ENCODE measurements at places on chromosomes 16 and 17. TPM values are rescaled to one million over a fixed set of nuclear protein-coding genes. Genes with fewer than 3 reads are reported as not detected.

The MT1F gene
- total RNA-seq, result 7.4 TPM

The CD19 gene
- not detected for total RNA-seq

DNA sequence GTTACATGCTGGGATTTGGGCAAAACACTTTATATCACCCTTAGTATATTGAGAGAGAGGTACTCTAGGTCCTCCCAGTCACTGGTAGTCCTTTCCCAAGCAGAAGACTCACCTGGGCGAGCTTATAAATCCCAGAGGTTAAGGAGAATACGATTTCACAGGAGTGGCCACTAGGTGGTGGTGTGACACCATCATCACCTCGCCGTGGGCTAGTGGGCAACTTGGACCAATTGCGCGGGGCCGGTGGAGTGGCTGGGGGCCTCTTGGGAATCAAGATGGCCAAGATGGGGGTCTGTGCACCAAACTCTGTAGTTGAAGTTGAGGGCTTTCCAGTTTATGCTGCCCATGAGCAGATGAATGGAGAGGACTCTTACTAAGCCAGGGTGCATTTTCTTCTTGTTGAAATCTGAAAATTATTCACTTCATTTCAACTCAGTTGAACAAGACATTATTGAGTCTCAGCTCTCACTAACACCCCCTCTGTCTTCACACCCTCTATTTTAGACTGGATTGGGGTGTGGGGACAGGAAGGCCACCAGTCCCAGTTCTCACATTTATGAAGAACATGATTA, 38.2 kb upstream of the PIRT start:
- H3K4me1 ChIP-seq, result no peaks in the 10 kb centered on the region
- no peaks in the 10 kb centered on the region for H3K36me3 ChIP-seq
- DNase-seq, result peak; percentile 83

The ACD gene
- 51.7 TPM for total RNA-seq

The KRTAP1-5 gene
- not detected for total RNA-seq

DNA sequence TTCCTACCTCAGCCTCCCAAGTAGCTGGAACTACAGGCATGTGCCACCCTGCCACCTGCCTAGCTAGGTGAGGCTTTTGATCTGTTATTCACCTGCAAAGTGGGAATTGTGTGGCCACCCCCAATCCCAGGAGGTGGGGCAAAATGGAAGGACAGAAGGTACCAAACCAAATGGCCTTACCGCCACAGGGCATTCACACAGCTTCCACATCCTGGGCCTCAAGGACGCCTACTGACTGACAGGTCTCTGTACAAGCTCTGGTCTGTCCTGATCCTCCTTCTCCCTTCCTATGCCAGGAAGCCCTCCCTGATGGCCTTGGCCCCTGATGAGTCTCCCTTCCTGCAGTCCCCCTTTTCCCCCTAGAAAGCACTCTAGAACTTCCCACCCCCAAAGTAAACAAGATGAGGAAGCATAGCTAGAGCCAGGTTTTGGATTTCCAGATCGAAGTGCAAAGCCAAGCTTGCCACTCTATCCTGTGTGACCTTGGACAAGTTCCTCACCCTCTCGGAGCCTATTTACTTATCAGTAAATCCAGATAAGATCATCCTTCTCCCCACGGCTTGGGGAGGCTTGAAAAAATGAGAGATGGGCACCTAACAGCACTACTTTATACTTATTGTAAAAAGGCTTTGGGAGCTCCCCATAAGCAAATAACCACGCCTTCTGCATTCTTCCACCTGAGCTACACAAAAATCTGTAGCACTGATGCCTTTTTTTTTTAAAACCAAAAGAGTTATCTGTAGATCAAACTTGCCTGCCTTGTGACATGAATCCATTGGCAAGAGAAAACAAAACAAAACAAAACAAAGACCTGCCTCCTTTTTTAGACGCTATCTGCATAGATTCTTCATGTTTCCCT, 4.5 kb downstream of the PLLP start:
- no peak overlapping the region for H3K4me3 ChIP-seq
- H3K27me3 ChIP-seq, result peaks cover 29% of the 10 kb centered on the region
- DNase-seq, result no peak
- H3K27ac ChIP-seq, result no peak overlapping the region
- H3K4me1 ChIP-seq, result no peaks in the 10 kb centered on the region
- no peaks in the 10 kb centered on the region for H3K36me3 ChIP-seq

DNA sequence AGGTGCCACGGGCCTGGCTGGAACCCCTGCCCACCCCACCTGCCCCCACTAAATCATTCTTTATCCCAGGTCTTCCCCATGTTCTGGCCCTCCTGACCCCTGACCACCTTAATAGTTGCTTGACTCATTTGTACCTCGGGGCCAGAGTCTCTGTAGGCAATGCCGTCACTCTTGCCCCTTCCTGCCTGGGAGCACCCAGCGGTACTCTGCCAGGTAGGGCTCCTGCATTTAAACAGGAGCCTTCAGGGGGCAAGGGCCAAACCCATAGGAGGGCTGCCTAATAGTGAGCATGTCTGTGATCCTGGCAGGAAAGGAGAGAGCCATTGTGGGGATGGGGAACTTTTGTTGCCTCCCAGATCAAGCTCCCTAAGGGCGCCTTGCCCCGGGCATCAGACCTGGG, 8.8 kb upstream of the ITGA3 start:
- no peak overlapping the region for H3K27ac ChIP-seq
- no peaks in the 10 kb centered on the region for H3K36me3 ChIP-seq
- H3K4me1 ChIP-seq, result peaks cover 14% of the 10 kb centered on the region

DNA sequence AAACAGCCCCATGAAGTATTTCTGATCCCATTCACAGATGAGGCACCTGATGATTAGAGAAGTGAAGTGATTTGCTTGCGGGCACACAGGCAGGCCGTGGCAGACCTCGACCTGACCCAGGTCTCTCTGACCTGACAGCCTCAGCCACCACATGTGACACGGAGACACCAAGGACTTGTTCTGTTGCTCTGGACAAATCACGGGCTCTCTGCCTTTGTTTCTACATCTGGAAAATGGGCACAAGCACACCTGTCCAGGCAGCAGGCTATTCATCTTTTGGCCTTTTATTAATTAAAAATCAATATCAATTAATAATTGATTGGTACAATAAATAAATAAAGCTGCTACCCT, 3.4 kb downstream of the MAP3K14 start:
- peaks cover 17% of the 10 kb centered on the region for H3K27me3 ChIP-seq
- H3K36me3 ChIP-seq, result no peaks in the 10 kb centered on the region
- no peak for DNase-seq
- H3K4me3 ChIP-seq, result no peak overlapping the region
- H3K27ac ChIP-seq, result no peak overlapping the region
- peaks cover 24% of the 10 kb centered on the region for H3K4me1 ChIP-seq

- H3K27me3 ChIP-seq, result no peaks in the 10 kb centered on the region
- no peak overlapping the region for H3K27ac ChIP-seq
- H3K4me1 ChIP-seq, result no peaks in the 10 kb centered on the region
- no peak for DNase-seq
- no peaks in the 10 kb centered on the region for H3K36me3 ChIP-seq
- H3K4me3 ChIP-seq, result no peak overlapping the region
Measured at GRCh38 chr17:61669522-61669921, 78.5 kb upstream of the NACA2 start.

GRCh38 chr17:68861602-68862001, 93.6 kb downstream of the ABCA8 start:
- no peaks in the 10 kb centered on the region for H3K27me3 ChIP-seq
- no peaks in the 10 kb centered on the region for H3K4me1 ChIP-seq
- DNase-seq, result no peak
- H3K36me3 ChIP-seq, result 0 out of 2 replicates have a peak, but pooled peaks cover 6% of the 10 kb centered on the region
- H3K27ac ChIP-seq, result no peak overlapping the region
- no peak overlapping the region for H3K4me3 ChIP-seq

DNA sequence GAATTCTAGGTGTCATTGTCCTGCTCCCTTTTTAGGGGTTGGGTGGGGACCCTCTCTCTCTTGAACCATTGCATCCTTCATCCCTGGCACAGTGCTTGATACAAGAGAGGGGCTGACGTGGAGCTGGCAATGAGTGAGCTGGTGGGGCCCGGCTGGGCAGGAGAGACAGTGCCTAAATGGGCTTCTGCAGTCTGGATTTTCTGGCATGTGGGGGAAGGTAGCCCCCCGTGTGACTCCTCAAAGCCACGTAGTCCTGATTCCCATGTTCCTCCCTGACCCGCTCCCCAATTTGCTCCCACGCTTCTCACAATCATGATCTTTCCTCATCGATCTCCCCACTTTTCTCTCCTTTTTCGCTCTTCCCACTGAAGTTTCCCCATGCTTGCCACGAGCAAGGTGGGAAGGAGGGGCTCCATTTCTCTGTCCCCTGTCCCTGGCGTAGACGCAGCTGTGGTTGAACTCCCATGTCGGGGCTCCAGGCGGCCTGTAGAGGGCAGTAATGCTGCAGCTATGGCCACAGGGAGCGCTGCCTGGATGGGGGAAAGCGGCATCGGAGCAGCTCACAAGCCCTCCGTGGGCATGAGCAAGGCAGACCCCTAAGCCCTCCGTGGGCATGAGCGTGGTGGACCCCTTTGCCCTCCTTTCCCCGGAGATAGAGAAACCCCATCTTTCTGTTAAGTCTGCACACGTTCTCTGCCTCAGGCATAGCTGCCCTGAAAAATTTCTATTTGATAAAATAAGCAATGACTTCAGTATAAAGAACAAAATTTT, 47.5 kb downstream of the HAPSTR1 start:
- no peak overlapping the region for H3K27ac ChIP-seq
- H3K27me3 ChIP-seq, result no peaks in the 10 kb centered on the region
- H3K36me3 ChIP-seq, result no peaks in the 10 kb centered on the region
- H3K4me1 ChIP-seq, result 0 out of 2 replicates have a peak, but pooled peaks cover 7% of the 10 kb centered on the region
- peak overlapping the region; percentile 34 for H3K4me3 ChIP-seq

GRCh38 chr16:11669380-11670146, 1.3 kb downstream of the SNN start:
- H3K27ac ChIP-seq, result no peak overlapping the region
- H3K36me3 ChIP-seq, result no peaks in the 10 kb centered on the region
- peak; percentile 25 for DNase-seq
- H3K4me1 ChIP-seq, result peaks cover 29% of the 10 kb centered on the region

DNA sequence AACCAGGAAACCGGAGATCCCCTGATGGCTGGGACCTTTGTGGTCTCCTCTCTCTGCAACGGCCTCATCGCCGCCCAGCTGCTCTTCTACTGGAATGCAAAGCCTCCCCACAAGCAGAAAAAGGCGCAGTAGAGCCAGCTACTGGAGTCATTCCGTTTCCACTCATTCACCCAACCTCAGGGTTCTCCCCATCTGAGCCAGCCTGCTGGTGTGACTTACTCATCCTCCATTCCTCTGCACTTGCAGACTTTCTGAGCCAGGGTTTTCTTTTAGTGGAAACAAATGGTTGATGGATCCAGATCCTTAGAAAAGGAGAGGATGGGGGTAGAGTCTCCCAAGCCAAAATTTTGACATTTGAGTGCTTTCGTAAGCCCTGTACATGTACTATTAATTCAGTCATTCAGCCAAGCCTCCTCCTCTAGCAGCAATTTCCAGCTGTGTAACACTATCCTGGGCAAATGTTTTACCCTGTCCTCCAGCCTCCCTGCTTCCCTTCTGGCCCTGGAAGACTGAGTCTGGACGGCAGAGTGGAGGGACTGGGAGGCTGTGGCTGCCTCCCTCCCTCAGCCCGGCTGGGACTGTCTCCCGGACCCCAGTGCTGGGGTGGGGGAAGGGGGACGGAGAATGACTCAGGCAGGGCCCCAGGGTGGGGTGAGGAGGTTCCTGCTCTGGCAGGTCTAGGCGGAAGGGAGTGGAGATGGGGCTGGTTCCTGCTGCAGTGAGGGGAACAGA, 2.3 kb downstream of the SOX15 start:
- peaks cover 24% of the 10 kb centered on the region for H3K4me1 ChIP-seq
- H3K36me3 ChIP-seq, result peaks cover 11% of the 10 kb centered on the region
- no peak for DNase-seq
- H3K27ac ChIP-seq, result no peak overlapping the region

The TNFRSF13B gene
- total RNA-seq, result not detected

Measured in GM23338 (cell line).